Urinary bladder (tissue), 4 donors: ENCODE measurements at places on chromosomes 6 and 20. TPM values are rescaled to one million over a fixed set of nuclear protein-coding genes. Genes with fewer than 3 reads are reported as not detected.

The PEX6 gene
- 18.9 TPM for polyA plus RNA-seq

The ADGRF1 gene
- 5.3 TPM for polyA plus RNA-seq

The TMEM244 gene
- polyA plus RNA-seq, result not detected

The ZBTB9 gene
- 5.0 TPM for polyA plus RNA-seq

The CST3 gene
- 1,484 TPM for polyA plus RNA-seq

The HRH3 gene
- 0.10 TPM for polyA plus RNA-seq
